ENCODE measurements at places on chromosomes 3 and 15. TPM values are rescaled to one million over a fixed set of nuclear protein-coding genes. Genes with fewer than 3 reads are reported as not detected.

Gene LRRC3B
- 49.9 TPM for polyA plus RNA-seq

Gene PGBD4
- polyA plus RNA-seq, result 2.4 TPM

Gene GATA2
- not detected for polyA plus RNA-seq

Gene CLDN1
- 1.3 TPM for polyA plus RNA-seq

Gene KCTD6
- 64.0 TPM for polyA plus RNA-seq

Gene PLA2G4D
- polyA plus RNA-seq, result not detected

Gene SLC28A1
- polyA plus RNA-seq, result not detected

Gene MME
- 0.54 TPM for polyA plus RNA-seq

Gene CCK
- polyA plus RNA-seq, result not detected

Gene PTH1R
- polyA plus RNA-seq, result not detected

Gene GNAT1
- not detected for polyA plus RNA-seq

Gene RAB5A
- 47.2 TPM for polyA plus RNA-seq

Measured in neural cell (in vitro differentiated cells).